ENCODE measurements at places on chromosomes 6 and 20.

GRCh38 chr6:23611776-23612381 lies 514.1 kb upstream of the NRSN1 start:
- DNase-seq: no peak

DNA sequence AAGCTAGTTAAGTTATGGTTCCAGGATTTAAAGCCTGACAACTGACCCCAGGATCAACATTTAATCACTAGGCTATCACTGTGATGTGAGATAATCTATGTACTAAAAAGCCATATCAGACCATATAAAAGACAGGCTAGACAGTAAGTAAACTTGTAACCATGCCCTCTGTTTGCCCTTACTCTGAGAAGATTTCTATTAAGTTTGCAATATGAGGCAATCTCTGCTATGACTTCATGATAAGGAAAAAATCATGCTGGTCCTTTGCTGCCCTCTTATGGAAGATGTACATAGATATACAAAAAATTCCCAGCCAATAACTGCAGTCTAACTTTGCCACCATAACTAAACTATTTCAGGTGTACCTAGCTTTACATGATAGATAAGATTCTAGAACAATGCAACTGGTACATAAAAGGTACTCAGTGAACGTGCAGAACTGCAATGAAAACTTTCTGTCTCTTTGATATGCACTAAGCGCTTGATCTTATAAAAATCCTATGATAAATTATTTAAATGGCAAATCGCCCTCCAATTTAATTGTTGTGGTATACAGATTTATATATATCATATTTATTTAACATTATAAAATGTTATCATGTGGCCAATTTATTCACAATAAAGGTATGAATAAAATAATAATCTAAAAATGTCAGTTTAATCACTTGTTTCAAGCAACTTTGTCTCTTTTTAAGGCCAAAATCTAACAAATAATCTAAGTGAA lies 70.5 kb downstream of the FAM217A start:
- DNase-seq: no peak

- no peak for DNase-seq
Observed at GRCh38 chr20:53958260-53958659, 112.1 kb downstream of the BCAS1 start.

DNA sequence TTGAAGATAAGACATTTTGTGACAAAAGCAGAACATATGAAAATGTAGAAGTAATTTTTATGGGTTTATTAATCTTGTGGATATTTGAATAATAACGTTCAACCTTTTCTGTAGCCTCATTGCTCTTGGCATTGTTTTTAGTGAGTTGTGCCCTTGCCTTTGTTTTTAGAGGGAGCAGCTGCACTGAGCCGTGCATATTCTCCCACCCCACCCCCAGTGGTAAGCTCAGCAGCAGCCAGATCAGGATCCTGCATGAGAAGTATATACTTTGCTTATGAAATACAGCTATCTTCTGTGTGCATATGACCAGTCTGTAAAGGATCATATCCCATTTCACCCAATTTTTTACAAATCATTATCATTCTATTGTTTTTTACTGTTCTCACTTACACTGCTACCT lies 184.2 kb downstream of the COL9A1 start:
- DNase-seq: no peak

DNA sequence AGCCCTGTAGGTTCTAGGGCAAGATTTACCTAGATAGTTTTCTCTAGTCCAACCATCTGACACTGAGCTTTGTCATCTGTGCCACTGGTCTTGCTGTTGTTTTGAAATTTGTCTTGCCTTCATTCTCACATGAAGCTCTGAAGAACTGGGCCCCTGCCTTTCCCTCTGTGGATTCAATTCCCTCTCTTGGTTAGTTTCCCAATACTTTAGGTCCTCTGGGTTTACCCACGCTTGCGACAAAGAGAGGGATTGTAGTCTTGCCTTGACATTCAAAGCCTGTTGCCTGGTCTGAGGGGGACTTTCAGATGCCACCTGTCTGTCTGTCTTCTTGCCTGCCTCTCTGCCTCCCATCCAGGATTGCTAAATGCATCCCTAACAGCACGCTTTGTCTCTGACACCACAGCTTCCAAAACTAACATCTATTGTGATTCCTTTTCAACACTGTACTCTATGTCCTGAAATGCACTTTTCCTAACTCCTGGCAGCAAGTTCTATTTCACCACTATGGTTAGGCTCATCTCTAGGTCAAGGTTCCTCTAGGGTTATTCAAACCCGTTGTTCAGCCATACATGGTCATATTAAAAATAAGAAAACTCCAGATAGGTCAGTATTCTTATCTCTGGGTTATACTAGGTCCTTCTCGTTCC lies 25.5 kb upstream of the MANEA start:
- no peak for DNase-seq

DNA sequence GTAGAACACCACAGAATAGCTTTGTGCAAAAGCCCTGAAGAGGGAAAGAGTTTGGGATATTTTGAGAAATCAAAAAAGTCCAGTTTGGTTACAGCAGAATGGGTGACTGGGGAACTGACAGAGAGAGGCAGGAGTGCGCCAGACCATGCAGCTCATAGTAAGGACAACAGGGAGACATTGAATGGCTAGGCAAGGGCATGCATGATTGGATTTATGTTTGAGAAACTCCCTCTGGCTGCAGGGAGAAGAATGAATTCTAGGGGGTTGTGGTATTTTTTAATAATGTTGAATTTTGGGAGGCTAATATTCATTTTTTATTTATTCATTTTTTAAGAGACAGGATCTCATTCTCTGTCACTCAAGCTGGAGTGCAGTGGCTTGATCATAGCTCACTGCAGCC lies 49.9 kb downstream of the TGM2 start:
- no peak for DNase-seq
